Hindlimb muscle (tissue), 1 donor: ENCODE measurements at places on chromosomes 16 and 17.
A peak's percentile ranks its signal among the peaks of the same experiment; 100 is the strongest.

GRCh38 chr17:40563220-40564052 is 1.8 kb downstream of the CCR7 start:
- no peak for DNase-seq

- DNase-seq, result no peak
These were observed 2.9 kb upstream of the NAGS start for GRCh38 chr17:44001461-44001920.

DNA sequence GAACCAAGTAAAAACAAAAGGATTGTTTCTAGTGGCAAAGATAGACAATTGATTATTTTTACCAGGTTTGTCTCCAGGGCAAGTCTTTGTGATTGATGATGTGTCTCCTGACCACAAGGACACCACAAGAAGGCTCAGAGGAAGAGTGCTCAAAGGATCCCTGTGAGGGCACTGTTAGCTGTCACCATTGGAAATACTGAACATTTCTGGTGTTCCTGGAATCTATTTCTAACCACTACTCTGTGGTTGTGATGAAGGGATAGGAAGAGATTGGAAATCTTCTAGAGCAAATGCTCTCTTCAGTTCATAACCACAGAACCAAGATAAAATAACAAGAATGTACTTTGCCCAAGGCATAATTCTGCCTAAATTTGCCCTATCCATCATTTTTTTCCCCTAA is 15.3 kb downstream of the RNF43 start:
- no peak for DNase-seq

GRCh38 chr17:49875685-49876084 is 27.8 kb upstream of the TAC4 start:
- no peak for DNase-seq

- DNase-seq, result no peak
These were observed 6.9 kb upstream of the GSE1 start for GRCh38 chr16:85605912-85606841.

GRCh38 chr17:15171167-15172047 is 93.7 kb downstream of the PMP22 start:
- peak; percentile 74 for DNase-seq

DNA sequence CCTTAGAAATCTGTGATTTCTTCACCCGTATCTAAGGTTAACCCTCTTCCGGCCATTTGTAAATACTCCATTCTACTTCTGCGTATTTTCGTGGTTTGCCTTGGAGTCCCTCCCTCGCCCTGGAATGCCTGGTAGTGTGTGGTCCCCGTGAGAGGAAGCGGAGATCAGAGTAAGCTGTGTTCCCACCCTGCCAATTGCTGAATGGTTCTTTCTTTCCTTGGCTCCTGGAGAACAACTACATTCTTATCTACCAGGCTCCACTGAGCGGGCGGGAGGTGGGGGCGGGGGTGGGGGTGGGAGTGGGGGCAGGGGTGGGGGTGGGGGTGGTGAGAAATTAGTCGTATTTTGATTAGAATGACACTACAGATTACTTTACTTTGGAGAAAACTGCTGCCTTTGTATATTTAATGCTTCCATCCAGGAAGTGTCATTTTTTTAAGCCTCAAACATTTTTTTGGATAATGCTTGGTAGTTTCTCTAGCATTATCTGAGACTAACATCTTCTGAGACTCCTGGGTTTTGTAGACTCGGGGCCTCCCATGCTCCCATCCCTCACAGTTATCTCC is 20.9 kb upstream of the FASN start:
- DNase-seq, result no peak

DNA sequence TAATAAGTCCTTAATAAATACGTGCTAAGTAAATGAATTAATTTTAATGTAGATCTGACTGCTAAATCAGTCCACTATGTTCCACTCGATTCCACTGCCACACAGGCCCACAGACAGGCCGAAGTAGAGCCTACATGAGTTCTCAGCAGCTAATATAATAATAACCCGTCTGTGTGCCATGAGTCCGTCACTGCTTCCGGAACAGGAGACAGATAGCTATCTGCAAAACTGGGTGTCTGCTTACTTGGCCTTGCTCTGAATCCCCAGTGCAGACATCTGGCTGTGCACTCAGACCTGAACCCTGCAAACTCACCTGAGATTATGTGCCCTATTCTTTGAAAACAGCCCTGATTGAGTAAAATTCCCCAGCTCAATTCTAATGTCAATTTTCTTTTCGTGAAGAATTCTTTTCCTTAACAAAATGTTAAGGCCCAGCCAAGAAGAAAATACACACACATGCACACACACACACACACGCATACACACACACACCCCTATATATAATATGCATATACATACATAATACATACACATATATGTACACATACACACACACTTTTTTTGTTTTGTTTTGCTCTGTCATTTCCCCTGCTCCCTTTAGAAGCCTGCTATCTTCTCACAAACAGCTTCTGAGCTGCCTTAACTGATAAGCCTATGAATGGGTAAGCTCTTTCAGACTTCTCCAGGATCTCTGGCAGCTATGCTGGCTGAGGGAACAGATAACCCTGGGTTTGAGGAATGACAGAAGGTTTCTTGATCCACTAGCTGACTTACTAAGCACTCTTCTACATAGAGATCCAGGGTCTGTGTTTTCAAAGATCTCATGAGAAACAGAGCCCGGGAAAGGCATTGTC is 39.8 kb upstream of the TOM1L1 start:
- DNase-seq, result no peak

- no peak for DNase-seq
These were observed 615 bp downstream of the PHKG2 start for GRCh38 chr16:30748634-30749445.

DNA sequence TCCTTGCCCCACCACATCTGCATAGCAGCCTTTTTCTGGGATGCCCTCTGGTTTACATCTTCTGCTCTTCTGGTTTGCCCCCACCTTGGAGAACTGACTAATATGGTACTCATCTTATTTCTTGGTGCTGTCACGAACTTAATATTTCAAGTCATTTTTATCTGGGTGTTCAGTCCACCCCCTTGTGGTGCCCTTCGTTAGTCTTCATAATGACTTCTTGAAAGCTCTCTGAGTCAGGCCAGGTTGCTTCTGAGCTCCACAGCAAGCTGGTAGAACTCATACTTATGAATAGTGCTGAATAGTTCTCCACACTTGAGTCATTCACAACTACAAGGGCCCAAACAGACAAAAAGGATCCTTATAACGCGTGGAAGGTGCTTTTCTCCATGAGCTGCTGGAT is 35.8 kb upstream of the TEKT3 start:
- DNase-seq, result no peak

GRCh38 chr16:12193692-12194091 is 217.2 kb downstream of the SNX29 start:
- DNase-seq, result no peak

- no peak for DNase-seq
These were observed 154.0 kb downstream of the C16orf78 start for GRCh38 chr16:49527611-49528010.

DNA sequence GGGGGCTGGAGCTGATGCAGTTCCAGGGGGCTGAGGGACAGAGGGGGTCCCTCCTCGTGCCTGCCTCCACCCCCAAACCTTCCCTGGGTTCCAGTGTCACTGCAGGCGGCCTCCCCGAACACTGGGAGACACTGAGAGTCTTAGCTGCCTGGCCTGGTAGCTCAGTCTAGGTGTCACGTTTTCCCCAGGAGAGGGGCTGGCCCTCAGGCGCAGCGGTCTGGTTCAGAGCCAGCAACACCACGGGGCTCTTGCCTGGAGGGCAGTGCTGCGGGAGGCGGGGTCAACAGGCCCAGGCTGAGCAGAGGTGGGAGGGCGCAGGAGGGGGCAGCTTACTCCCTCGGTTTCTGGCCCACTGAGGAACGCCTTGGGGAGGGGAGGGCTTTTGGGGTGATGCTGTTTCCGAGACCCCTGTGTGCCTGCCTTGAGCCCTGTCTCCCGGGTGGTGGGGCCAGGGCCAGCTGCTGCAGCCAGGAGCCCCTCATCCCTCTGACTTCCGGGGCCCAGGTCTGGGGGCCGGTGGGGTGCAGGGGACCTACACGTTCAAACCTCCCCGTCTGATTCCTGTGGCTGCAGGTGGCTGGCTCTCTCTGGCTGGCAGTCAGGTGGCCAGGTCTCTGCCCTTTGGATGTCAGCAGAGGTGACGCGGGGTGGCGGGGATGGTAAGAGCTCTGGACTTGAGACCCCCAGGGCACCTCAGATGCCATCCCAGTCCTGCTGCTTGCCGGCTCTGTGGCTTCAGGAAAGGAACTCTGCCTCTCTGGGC is 89.3 kb upstream of the GSE1 start:
- DNase-seq, result no peak

- DNase-seq, result no peak
These were observed 27.2 kb downstream of the HEATR9 start for GRCh38 chr17:35841505-35841904.

GRCh38 chr16:87581857-87582215 is 20.5 kb upstream of the JPH3 start:
- DNase-seq, result peak; percentile 29

DNA sequence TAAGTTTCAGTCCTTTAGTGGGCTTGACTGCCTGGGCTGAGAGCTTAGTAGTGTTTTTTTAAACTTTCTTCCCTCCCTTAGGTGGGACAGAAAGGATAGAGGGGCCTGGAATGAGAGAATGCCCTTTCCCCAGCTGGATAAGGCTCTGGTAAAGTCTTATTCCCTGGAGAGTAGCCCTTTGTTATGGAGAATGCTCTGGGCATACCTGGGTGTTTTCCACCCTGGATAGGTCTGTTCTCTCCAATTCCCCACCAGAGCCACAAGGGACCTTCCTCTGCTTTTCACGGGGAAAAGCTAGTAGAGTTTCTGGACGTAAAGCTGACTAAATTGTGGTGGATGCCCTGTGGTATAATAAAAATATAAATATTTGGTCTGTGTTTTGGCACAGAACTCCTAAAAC is 164.1 kb downstream of the HS3ST4 start:
- DNase-seq, result no peak
